Activated T-helper 1 cell treated with anti-CD3 and anti-CD28 coated beads, Interleukin-12 subunit alpha, Interleukin-12 subunit beta, Interleukin-2, Interleukin-4 antibody, amounts not matched to agents 30 ng/mL and 10 ng/mL and 1 ng/mL, durations not matched to agents 14 hours and 24 hours and 36 hours (primary cell): ENCODE measurements at places on chromosomes 7 and 10. TPM values are rescaled to one million over a fixed set of nuclear protein-coding genes. Genes with fewer than 3 reads are reported as not detected.
A peak's percentile ranks its signal among the peaks of the same experiment; 100 is the strongest.

DNA sequence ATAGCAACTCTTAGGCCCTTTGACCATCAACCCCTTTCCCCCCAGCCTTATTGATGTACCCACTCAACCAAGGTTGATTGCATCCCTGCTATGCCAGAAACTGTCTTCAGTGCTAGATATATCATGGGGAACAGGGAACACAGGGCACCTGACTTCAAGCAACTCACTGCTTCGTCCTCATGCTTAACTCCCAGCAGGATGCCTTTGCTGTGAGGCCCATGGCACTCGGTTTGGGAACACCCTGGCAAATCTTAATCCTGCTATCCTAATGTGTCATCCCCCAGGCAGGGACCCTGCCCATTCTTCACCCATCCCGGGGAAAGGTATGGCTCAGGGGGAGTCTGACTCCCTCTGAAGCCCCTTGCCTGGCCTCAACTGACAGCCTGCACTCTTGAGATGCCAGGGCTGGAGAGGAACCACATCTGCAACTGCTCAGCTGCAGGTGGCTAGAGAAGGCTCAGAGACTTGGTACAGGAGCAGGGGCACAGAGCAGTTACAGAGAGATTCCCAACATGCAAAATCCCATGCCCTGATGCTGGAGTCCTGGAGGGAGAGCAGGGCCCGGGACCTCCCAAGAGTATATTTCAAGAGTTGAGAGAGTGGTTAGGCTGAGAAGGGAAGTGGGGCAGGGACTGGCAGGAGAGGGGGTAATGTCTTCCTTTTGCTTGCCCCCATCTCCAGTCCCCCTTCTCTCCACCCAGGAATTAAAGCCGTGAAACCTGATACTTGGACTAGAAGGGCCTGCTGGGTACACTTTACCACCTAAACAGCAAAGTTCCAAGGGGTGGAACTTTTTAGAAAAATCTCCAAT lies 2.4 kb upstream of the UNC5B start:
- peaks cover 73% of the 10 kb centered on the region for H3K27me3 ChIP-seq
- no peak overlapping the region for H3K27ac ChIP-seq
- H3K36me3 ChIP-seq: no peaks in the 10 kb centered on the region
- no peak overlapping the region for H3K4me3 ChIP-seq

The PDLIM1 gene
- 2.6 and 2.9 TPM in 2 replicates for total RNA-seq

GRCh38 chr10:73076360-73077183 lies 20.1 kb downstream of the P4HA1 start:
- H3K27me3 ChIP-seq: no peaks in the 10 kb centered on the region
- peaks cover 32% of the 10 kb centered on the region for H3K4me1 ChIP-seq
- no peak for DNase-seq
- peak overlapping the region; percentile 75 for H3K27ac ChIP-seq

The GIMAP6 gene
- 38.7 and 41.3 TPM in 2 replicates for total RNA-seq

The IKZF1 gene
- total RNA-seq: 324 and 329 TPM in 2 replicates

The SLC13A1 gene
- 0.05 TPM in 1 of 2 replicates, not detected in the other for total RNA-seq

The CALN1 gene
- not detected in 2 replicates for total RNA-seq

The SPDYE11 gene
- not detected in 2 replicates for total RNA-seq

The PAXIP1 gene
- 36.2 and 39.6 TPM in 2 replicates for total RNA-seq

GRCh38 chr7:13421776-13422175 lies 567.7 kb downstream of the ETV1 start:
- H3K27ac ChIP-seq: no peak overlapping the region
- no peak for DNase-seq
- no peak overlapping the region for H3K4me3 ChIP-seq
- no peaks in the 10 kb centered on the region for H3K36me3 ChIP-seq
- no peaks in the 10 kb centered on the region for H3K27me3 ChIP-seq

The STEAP1B gene
- total RNA-seq: 0.16 TPM in 1 of 2 replicates, not detected in the other

DNA sequence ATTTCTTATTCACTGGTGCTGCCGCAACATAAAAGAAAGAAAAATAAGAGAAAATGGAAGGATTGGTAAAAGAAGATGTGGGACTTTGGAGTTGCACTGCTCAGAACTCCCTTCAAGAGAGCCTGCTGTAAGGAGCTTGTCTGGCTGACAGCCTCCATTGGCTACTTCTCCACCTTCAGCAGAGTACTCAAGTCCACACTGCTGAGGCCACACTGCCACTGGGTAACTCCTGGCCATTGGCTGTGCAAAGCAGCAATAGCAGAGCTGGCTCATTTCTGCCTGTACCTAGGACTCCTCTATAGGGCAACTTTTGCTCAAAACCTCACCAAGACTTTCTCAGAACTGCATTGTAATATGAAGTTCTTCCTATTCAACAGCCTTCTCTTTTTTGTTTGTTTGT lies 38.7 kb upstream of the PCLO start:
- H3K4me1 ChIP-seq: no peaks in the 10 kb centered on the region
- DNase-seq: no peak
- no peaks in the 10 kb centered on the region for H3K36me3 ChIP-seq

The CLIP2 gene
- total RNA-seq: 1.5 and 1.7 TPM in 2 replicates

DNA sequence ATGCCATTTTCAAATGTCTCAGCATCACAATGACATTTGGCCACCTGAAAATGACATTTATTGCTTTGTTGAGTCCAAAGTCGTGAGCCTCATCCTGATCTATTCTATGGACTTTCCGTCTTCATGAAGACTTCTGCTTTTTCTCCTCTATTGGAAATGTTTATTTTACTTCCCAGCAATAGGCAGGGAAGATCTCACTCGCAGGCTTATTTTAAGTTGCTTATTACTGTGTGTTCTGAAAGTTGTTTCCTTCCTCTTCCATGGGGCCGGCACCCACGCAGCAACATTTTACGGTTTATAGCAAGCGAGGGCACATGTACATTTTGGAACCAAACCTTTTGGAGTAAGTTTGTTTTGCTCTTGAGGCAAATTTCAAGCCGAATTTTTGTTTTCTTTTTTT lies 221.0 kb upstream of the KLF6 start:
- H3K27me3 ChIP-seq: peaks cover 8% of the 10 kb centered on the region
- H3K27ac ChIP-seq: no peak overlapping the region
- H3K4me3 ChIP-seq: no peak overlapping the region
- DNase-seq: no peak
- H3K36me3 ChIP-seq: no peaks in the 10 kb centered on the region

The PAPOLB gene
- not detected in 2 replicates for total RNA-seq

GRCh38 chr10:63554657-63555056 lies 33.5 kb downstream of the REEP3 start:
- H3K4me1 ChIP-seq: peaks cover 22% of the 10 kb centered on the region
- H3K27me3 ChIP-seq: no peaks in the 10 kb centered on the region
- H3K36me3 ChIP-seq: peaks cover 2% of the 10 kb centered on the region
- DNase-seq: peak; percentile 7
- H3K4me3 ChIP-seq: no peak overlapping the region

- peaks cover 3% of the 10 kb centered on the region for H3K36me3 ChIP-seq
- DNase-seq: no peak
- H3K27me3 ChIP-seq: peaks cover 16% of the 10 kb centered on the region
- peaks cover 38% of the 10 kb centered on the region for H3K4me1 ChIP-seq
Observed at GRCh38 chr7:21948887-21949540, 3.3 kb upstream of the CDCA7L start.

DNA sequence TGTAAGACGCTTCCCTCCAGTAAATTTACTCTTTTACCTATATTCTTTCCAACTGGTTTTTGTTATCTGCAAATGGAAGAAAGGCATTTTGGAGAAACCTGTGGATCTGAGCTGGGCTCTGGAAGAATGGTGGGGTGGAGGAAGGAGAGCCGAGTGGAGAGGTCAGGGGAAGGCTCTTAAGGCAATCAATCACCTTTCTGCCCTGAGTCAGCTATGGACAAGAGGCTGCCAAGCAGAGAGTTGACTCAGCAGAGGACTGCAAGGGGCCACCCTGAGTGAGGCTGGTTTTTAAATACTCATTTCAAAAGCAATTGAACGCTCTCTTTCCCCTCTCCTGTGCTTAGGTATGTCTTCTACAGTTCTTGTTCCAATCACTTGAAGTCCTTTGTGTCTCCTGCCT lies 81.8 kb downstream of the SPAG6 start:
- H3K27me3 ChIP-seq: peaks cover 35% of the 10 kb centered on the region
- H3K27ac ChIP-seq: no peak overlapping the region
- no peaks in the 10 kb centered on the region for H3K36me3 ChIP-seq
- no peak for DNase-seq

- no peak overlapping the region for H3K27ac ChIP-seq
- peak; percentile 27 for DNase-seq
- H3K27me3 ChIP-seq: no peaks in the 10 kb centered on the region
- peaks cover 50% of the 10 kb centered on the region for H3K36me3 ChIP-seq
- H3K4me1 ChIP-seq: no peaks in the 10 kb centered on the region
- H3K4me3 ChIP-seq: no peak overlapping the region
Observed at GRCh38 chr7:102404005-102404861, 8.1 kb downstream of the PRKRIP1 start.

DNA sequence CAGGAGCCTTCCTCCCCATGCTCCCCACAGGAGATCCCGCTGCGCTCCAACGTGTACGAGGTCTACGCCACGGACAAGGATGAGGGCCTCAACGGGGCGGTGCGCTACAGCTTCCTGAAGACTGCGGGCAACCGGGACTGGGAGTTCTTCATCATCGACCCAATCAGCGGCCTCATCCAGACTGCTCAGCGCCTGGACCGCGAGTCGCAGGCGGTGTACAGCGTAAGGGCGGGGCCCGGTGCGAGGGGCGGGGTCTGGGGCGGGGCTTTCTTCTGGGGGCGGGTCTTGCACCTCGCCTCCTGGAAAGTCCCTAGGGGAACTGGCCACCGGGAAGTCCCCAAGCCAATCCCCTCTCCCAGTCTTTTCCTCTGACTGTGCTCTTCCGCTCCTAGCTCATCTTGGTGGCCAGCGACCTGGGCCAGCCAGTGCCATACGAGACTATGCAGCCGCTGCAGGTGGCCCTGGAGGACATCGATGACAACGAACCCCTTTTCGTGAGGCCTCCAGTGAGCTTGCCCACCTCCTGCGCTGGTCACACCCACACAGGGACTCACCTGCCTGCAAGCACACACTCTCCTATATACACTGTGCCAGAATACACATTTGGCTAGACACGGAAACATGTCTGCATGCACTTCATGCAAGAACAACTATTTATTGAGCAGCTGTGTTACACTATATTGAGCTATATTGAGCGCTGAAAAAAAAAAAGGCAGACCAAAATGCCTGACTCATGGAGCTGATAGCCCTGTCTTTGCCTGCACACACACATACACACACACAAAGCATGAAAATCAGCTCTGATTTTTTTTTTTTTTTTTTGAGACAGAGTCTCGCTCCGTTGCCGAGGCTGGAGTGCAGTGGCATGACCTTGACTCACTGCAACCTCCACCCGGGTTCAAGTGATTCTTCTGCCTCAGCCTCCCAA lies 32.7 kb upstream of the VSIR start:
- H3K36me3 ChIP-seq: no peaks in the 10 kb centered on the region
- H3K4me3 ChIP-seq: no peak overlapping the region
- H3K27me3 ChIP-seq: peaks cover 2% of the 10 kb centered on the region
- no peak overlapping the region for H3K27ac ChIP-seq

DNA sequence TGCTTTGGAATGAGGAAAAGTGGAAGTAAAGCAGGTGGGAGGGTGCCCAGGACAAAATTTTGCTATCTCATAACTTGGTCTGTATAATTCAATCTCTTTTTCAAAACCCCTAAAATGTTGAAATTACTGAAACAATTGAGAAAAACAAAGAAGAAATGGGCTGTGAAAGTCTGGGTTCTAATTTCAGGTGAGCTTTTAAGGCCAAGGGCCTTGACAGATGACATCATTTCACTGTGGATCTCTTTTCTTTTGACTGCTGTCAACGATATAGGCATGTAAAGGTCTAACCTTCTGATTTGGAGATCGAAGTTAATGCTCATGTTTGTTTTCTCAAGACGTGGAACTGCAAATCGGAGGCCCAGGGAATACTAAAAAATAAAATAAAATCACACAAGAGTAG lies 127.8 kb downstream of the ITGA8 start:
- no peaks in the 10 kb centered on the region for H3K36me3 ChIP-seq
- no peak overlapping the region for H3K4me3 ChIP-seq
- H3K27ac ChIP-seq: no peak overlapping the region
- no peak for DNase-seq
- H3K27me3 ChIP-seq: no peaks in the 10 kb centered on the region

DNA sequence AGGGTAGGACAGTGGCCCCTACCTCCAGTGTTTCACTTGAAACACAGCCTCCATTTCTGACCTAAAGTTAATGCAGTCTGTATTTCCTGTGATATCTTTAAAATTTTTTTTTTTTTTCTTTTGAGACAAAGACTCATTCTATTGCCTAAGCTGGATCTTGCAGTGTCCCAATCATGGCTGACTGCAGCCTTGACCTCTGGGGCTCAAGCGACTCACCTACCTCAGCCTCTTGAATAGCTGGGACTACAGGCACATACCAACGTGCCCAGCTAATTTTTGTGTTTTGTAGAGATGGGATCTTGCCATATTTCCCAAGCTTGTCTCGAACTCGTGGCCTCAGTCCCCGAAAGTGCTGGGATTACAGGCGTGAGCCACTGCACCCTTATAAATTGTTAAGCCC lies 16.7 kb upstream of the MGAM2 start:
- H3K4me3 ChIP-seq: no peak overlapping the region
- no peak for DNase-seq
- H3K27ac ChIP-seq: no peak overlapping the region
- peaks cover 3% of the 10 kb centered on the region for H3K27me3 ChIP-seq

The PRR15 gene
- total RNA-seq: not detected in 2 replicates

DNA sequence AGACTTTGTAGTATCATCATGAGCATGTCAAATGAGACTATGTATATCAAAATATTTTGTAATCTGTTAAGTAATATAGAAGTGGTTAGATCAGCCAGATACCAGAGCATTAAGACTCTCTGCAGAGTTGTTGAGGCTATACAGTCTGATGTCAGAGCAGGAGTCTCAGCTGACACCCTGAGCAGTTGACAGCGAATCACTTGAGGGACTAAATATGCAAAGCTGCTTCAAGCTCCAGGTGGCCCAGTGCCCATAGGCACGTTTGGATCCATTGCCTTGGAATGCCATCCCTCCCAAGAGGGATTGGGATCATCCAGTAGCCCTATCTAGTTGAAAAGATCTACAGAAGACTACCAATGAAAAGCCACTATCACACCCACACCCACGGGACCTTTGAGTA lies 210.2 kb downstream of the TAX1BP1 start:
- no peaks in the 10 kb centered on the region for H3K36me3 ChIP-seq
- peaks cover 2% of the 10 kb centered on the region for H3K27me3 ChIP-seq
- no peaks in the 10 kb centered on the region for H3K4me1 ChIP-seq
- H3K27ac ChIP-seq: no peak overlapping the region
- H3K4me3 ChIP-seq: no peak overlapping the region

The WEE2 gene
- total RNA-seq: 0.10 and 0.12 TPM in 2 replicates

The SSC4D gene
- total RNA-seq: 0.64 and 0.73 TPM in 2 replicates

DNA sequence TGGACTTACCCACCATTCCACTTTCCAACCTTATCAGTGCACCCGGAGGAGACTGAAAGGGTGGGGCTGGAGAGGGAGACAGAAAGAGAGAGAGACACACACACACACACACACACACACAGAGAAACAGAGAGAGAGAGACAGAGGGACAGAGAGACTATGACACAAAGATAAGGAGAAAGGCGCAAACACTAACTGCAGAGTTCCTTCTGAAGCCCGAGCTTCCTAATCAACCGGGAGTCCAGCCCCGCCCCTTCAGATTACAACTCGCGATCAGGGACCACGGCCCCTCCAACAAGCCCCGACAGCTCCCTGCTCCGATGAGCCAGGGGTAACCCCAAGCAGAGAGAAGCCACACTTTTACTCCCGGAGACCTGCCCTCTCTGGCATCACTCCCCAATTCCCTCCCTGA lies 499 bp downstream of the GAL3ST4 start:
- H3K27ac ChIP-seq: peak overlapping the region; percentile 38
- H3K27me3 ChIP-seq: peaks cover 24% of the 10 kb centered on the region
- DNase-seq: no peak
- peaks cover 71% of the 10 kb centered on the region for H3K4me1 ChIP-seq
- H3K4me3 ChIP-seq: peak overlapping the region; percentile 78
- H3K36me3 ChIP-seq: peaks cover 2% of the 10 kb centered on the region

GRCh38 chr10:8510471-8510870 lies 456.0 kb downstream of the GATA3 start:
- H3K27me3 ChIP-seq: peaks cover 5% of the 10 kb centered on the region
- H3K27ac ChIP-seq: no peak overlapping the region
- no peak overlapping the region for H3K4me3 ChIP-seq

The ZNF316 gene
- total RNA-seq: 30.7 and 33.8 TPM in 2 replicates
